ENCODE measurements at places on chromosomes 4 and X.

- peak; percentile 33 for DNase-seq
Observed at GRCh38 chr4:65669111-65670019, 924 bp downstream of the EPHA5 start.

DNA sequence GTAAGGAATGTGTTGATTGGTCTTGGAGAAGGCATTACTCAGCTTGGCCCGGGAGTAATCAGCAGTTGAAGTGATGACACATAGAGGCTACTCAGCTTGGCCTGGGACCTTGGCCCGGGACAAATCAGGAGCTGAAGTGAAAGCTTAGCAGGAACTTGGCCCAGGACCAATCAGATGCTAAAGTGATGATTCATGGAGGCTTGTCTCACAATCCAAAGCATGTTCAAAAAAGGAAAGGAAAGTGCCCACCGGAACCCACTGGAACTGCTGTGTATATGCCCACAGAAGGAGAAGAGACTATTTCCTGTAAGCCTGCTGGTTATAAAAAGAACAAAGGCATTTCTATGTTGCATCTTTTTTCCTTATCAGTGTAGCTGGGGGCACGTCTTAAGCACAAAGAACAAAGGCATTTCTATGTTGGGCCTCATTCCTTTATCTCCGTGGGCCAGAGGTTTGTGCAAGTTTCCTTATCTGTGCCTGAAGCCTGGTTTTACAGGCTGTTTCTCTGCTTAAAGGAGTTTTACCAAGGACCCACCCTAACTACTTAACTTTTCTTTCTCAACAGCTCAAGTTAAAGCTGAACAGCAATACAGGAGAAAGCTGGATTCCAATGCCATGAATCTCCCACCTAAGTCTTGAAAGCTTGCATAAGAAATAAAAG, 1176.7 kb downstream of the NLGN4X start:
- DNase-seq, result peak; percentile 49

DNA sequence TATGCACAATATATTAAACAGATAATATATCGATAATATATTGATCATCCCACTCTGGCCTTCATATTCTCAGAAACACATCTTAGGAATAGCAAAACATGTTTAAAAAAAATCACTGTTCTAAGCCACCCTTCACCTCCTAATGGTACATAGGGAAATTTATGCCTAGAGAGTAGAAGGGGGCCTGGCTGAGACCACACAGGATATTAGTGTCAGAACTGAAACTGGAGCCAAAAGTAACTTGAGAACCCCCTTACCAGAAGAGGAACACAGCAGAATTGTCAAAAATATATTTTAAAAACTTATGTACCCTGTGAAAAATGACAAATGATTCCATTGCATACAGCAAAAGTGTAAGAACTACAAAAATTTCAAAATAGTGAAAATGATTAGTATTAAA, 173.1 kb downstream of the VSIG4 start:
- DNase-seq, result no peak

GRCh38 chr4:114226968-114227760, 247.7 kb upstream of the ARSJ start:
- DNase-seq, result no peak

GRCh38 chr4:76998251-76998901, 48.8 kb downstream of the SEPTIN11 start:
- peak; percentile 54 for DNase-seq

DNA sequence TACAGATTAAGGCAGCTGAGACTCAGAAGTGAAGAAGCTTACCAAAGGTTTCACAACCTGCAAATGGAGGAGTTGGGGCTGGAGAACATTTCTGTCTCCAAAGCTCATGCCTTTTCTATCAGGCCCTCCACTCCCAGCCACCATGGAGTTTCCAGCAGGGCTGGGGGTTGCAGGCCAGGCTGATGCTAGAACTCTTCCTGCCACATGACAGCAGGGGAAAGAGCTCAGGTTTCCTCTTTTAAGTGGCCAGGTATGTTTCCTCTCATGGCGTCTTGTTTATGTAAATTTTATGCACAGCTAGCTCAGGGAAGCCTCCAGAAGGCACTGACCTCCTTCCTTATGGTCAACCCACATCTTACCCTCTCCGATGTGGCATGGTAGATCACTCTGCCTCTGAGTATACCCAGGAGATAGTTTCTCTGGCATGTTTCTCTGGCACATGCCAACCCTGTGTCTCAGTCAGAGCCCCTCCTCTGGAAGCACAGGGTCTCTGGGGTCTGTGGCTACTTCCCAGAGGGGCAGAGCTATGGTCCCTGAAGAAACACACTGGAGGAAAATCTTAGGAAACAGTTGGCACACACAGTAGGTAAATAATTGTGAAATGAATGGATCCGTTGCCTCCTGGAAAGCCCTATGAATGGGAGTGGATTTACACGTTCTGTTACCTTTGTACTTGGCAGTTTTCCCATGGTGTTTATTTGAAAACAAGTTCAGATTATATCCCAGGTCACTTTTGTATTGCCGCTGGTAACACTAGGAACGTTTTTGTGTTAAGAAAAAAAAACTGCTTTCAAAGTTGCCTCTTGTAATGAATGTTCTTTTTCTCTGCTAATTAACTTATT, 28.9 kb downstream of the PDK3 start:
- no peak for DNase-seq

- no peak for DNase-seq
Observed at GRCh38 chr4:20754036-20754435, 53.8 kb downstream of the PACRGL start.

DNA sequence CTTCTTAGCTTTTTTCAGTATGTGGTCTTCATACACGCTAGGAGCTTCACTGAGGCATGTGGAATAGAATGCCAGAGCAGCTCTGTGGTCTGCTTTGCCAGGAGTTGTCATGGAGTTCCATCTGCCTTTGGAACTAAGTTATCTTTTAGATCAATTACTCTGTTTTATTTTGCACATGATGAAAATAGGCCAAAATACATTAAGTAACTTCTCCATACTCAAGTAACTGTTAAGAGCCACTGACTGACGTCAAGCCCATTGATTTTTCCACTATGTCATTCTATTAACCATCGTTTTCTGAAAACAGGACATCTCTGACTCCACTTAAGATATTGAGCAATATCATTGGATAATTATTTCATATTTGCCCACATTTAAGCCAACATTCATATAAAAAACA, 415.1 kb upstream of the MAD2L1 start:
- no peak for DNase-seq

GRCh38 chr4:3732076-3733028, 33.8 kb upstream of the ADRA2C start:
- DNase-seq, result no peak

- DNase-seq, result no peak
Observed at GRCh38 chrX:24790166-24790565, 96.4 kb downstream of the POLA1 start.

GRCh38 chr4:139890816-139891215, 225.2 kb downstream of the MGST2 start:
- DNase-seq, result no peak

DNA sequence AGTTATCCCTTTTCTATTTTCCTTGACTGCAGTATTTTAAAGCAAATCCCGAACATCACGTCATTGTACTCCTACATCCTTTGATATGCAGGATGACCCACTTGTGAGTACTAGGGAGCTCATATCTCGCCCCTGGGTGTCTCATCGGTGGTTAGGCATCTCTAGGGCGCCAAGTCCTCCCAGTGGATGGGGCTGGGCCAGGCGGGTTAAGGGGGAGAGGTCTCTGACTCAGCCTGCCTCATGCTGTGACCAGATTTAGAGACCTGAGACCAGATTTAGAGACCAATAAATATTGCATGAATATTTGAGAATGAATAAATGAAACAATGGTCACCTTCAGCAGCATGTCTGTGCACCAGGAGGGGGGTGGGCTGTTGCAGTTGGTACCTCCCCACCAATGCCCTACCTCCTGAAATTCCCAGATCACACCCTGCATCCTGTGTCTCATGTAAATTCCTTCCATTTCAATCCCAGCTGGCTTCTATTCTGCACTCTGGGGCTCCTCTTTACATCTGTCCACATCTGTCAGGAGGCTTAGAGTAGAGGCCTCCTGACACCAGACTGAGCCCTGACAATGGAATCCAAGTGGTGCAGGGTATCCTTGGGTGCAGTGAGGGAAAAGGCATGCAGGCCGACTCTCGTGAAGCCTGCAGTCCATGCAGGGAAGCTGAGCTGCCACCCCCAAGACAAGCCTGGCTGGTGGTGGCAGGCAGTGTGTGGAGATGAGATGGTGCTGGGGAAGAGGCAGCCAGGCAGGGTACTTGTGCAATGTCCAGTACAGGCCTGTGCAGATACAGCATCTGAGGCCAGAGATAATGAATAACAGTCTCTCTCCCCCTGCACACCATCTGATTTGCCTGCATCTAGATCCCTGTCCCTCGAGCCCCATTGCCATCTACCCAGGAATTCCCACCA, 5.2 kb downstream of the APLN start:
- DNase-seq, result peak; percentile 24

DNA sequence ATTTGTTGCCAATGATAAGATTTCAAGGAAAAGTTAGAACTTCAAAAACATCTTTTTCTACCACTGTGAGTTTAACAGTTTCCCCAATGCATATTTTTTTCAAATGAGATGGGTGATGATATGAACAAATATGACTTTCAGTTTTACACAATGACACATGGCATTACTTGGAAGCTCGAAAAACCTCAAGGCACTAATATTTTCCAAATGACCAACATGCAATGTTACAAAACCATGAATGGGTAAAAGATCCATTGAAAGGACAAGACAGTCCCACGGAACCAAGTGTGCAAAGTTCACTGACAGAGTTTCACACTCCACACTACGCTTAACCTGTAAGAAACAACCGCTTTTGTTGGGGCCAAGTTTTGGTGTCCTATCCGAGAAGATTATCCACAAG, 84.5 kb downstream of the CD99L2 start:
- DNase-seq, result no peak

DNA sequence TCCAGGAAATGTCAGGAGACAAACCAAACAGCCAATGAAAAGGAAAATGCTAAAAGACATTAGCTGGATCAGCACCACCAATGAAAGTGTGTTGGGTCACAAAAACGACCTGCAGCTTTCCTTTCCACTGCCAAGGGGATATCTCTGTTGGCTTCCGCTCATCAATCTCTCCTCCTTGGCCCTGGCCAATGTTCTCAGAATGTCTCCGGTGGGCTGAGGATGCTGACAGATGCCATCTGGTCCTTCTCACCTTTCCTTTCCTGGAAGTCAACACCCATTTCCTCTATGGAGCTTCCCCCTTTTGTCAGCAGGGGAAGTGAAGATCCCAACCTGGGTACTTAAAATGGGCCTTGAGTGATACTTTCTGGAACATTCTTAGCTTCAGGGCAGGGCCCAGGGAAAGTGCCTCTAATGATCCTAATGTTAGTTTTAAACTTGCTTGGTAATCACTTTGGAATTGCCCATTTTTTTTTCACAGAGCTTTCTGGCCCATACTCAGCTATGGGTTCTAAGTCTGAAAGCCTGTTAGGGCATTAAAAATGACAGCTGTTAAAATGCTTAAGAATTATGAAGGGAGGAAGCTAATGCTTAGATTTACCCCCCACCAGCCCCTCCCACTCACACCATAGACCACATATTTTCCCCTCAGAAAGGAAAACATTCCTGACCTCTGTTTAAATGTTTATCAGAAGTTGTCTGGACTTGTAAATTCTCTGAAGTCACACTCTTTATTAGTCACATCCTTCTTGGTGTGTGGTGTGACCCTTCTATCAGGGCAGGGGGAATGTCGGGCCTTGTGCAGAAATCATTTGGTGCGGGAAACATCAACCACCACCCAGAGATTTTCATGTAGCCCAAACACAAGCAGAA, 29.2 kb downstream of the IGFBP7 start:
- peak; percentile 97 for DNase-seq

- DNase-seq, result peak; percentile 35
Observed at GRCh38 chr4:153318696-153319320, 25.7 kb upstream of the MND1 start.

- DNase-seq, result no peak
Observed at GRCh38 chrX:51569561-51569960, 49.2 kb downstream of the CENPVL3 start.

DNA sequence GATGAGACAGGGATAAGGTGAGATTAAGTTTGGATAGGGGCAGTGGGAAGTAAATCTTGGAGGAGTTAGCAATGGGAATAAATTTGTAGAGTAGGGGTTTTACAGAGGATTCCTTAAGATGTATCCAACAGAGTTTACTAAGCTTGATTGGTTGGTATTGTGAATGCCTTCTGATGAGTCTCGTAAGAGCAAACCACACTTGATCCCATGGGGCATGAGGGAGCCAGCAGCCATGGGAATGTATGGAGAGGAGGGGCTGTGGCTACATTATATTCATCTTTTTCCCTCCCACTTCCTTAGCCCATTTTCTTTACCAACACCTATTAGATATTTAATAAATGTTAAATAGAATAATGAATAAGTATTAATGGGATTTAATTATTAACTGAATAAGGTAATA, 126.6 kb upstream of the NDST3 start:
- DNase-seq, result no peak

- DNase-seq, result no peak
Observed at GRCh38 chrX:133314281-133314680, 96.1 kb upstream of the TFDP3 start.

DNA sequence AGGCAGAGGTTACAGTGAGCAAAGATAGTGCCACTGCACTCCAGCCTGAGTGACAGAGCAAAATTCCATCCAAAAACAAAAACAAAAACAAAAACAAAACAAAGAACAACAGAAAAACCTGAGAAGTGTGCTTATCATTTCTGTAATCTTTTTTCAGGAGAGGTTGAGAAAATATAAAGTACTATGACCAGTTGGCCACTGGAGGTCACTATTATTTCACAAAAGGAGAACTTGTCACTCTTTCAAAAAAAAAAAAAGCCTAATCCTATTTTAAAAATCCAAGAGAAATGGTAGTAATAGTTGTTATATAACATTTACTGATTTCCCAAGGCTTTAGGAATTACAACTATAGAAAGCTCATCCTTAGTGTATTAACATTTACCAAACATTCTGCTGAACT, 24.9 kb upstream of the RNF150 start:
- DNase-seq, result no peak

GRCh38 chr4:137253949-137254348, 278.3 kb downstream of the PCDH18 start:
- peak; percentile 36 for DNase-seq

DNA sequence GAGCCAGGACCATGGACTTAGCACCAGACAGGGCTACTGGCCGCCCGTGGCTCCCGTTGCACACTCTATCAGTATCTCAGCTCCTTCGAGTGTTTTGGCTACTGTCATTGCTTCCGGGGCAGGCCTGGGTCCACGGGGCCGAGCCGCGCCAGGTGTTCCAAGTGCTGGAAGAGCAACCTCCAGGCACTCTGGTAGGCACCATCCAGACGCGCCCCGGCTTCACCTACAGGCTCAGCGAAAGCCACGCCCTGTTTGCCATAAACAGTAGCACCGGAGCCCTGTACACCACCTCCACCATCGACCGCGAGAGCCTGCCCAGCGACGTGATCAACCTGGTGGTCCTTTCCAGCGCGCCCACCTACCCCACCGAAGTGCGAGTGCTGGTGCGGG, 1.6 kb downstream of the FAT4 start:
- no peak for DNase-seq

- DNase-seq, result no peak
Observed at GRCh38 chr4:106694232-106694631, 325.7 kb upstream of the GIMD1 start.

- no peak for DNase-seq
Observed at GRCh38 chr4:102625232-102625930, 124.2 kb downstream of the NFKB1 start.

GRCh38 chrX:42442745-42443144, 335.2 kb downstream of the PPP1R2C start:
- DNase-seq, result no peak
